Endothelial cell (in vitro differentiated cells): ENCODE measurements at places on chromosomes 5 and 9. TPM values are rescaled to one million over a fixed set of nuclear protein-coding genes. Genes with fewer than 3 reads are reported as not detected.

- no peak for DNase-seq
These were observed 212.5 kb downstream of the FANCC start for GRCh38 chr9:95104980-95105379.

DNA sequence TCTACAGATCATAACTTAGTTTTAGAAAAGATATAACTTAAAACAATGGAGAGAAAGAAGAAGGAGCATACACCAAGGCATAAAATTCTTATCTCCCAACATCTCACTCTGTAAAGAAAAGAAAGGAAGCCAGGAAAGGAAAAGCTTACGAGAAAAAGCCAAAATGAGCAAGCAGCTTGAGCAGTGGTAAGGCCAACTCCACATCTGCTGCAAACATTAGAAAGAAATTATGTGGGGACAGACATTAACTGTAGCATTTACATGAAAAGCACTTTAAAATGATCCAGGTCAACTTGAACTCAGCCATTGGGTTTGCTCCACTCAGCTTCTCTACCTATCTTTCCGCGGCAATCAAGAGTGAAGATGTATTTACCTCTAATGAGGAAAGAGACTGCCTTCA, 176.9 kb downstream of the BNC2 start:
- no peak for DNase-seq

IRF1 gene
- 7.1 TPM for total RNA-seq

DNA sequence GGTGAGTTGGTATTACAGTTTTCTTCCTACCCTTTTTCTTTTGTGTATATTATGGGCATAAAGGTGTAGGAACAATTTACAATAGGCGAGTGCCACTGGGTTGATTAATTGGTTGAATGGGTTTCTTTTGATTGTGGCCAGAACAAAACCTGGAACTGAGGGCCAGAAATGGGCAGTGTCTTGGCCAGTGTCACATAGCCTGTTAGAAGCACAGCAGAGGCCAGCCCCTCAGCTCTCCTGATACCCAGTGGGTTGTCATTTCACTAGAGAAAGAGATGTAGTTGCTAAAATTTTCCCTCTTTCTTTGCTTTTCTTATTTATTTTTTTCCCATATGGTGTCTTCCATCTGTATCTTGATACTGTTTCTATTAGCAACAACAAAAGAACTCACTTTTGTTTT, 38.8 kb upstream of the SEMA6A start:
- no peak for DNase-seq

GRCh38 chr5:135497971-135498636, 37.7 kb downstream of the NEUROG1 start:
- no peak for DNase-seq

DNA sequence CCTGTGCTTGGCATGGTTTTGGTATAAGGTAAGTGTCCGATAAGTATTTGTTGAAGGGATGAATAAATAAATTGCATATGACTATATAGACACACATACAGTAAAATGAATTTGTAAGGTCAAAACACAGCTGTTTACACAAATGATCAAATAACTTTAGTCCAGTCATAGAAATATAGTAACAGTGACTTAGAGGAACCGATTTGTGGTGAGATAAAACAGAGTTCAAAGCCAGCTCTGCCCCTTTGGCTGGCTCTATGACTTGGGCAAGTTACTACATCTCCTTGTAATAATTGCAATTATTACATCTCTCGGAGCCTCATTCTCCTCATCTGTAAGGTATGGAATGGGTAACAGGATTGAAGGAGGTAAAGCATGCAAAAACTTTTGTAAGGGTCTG, 384.0 kb downstream of the PLK2 start:
- no peak for DNase-seq

DNA sequence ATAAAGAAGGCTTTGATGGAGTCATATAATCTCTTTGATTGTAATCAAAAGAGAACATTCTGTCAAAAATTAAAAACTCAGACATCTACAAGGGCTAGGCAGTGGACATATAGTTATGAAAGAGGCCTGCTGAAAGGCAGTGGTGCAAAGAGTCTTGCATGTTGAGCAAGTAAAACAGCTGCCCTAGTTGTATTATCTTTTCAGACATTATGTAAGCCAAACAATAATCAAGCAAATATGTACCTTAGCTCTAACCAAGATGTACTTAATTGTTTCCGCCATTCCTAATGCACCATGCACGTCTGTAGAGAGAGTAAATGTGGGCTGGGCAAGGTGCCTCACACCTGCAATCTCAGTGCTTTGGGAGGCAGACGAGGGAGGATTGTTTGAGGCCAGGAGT, 14.3 kb downstream of the GAPT start:
- DNase-seq, result no peak

PCDHA1 gene
- total RNA-seq, result 0.13 TPM

CORO2A gene
- total RNA-seq, result 5.5 TPM

ENC1 gene
- total RNA-seq, result 162 TPM

CARTPT gene
- 148 TPM for total RNA-seq

GRCh38 chr9:105329719-105330062, 85.2 kb downstream of the SLC44A1 start:
- DNase-seq, result no peak

DNA sequence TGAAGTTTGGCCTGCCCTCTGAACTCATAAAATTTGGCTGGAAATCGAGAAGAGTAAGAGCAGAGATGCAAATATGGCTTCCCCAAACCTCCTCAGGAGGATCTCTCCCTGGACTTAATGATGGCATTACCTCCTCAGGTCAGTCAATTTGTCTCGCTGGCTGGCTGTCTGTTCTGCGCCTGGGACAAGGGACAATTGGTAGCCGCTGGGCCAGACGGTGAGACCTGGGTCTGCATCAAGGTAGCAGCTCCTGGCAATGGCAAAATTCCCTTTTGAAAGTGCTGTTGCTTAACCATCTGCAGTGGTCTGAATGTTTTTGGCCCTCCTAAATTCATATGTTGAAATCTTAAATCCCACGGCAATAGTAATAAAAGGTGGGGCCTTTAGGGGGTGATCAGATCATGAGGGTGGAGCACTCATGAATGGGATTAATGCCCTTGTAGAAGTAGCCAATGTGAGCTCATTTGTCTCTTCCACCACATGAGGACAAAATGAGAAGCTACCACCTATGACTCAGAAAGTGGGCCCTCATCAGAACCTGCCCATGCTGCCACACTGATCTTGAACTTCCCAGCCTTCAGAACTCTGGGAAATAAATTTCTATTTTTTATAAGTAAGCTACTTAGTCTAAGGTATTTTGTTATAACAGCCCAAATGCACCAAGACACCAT, 439.3 kb upstream of the KLF4 start:
- no peak for DNase-seq

- no peak for DNase-seq
These were observed 112.6 kb downstream of the PCSK5 start for GRCh38 chr9:76003041-76003440.

- DNase-seq, result no peak
These were observed 65.2 kb upstream of the GLIS3 start for GRCh38 chr9:4365055-4365454.

- DNase-seq, result no peak
These were observed 78.4 kb downstream of the APBA1 start for GRCh38 chr9:69593756-69594155.

DNA sequence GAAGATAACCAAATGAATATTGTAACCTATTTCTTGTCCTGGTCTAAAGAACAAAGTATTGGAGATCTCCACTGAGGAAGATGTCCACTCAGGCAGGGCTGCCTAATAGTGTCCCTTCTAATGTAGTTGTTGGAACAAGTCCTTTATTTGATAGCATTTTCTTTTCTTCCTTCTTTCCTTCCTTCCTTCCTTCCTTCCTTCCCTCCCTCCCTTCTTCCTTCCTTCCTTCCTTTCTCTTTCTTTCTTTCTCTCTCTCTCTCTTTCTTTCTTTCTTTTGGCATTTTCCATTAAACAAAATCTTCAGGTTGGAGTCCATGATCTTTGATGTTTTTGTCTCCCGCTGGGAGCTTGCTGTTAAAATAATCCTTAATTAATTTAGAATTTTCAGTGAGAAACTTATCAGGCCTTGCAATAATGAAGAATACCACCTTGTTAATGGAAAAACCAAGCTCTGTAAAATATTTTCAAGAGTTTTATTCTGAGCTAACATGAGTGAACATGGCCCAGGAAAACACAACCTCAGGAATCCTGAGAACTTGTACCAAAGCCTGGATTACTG, 43.5 kb upstream of the TENT2 start:
- DNase-seq, result no peak

DNA sequence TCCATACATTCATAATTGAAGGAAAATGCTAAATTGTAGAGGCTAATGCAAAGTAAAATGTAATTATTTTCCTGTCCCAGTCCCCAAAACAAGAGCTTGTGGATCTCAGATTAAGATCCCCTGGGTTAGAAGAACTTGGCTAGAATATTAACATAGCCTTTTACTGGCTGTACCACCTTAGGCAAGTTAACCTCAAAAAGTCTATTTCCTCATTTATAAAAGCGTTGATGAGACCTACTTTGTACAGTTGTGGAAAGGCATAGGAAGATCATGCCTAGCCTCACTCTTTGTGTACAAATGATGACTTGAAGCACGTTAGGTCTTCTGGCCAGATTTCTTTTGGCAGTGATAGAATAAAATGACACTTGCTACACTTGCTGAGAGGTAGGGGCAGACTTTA, 97.2 kb downstream of the F2RL2 start:
- DNase-seq, result no peak
